HFF-Myc (cell line): ENCODE measurements at places on chromosomes 11 and 22.

- no peak for DNase-seq
Measured at GRCh38 chr22:35524966-35525686, 15.5 kb upstream of the RASD2 start.

- DNase-seq: no peak
Measured at GRCh38 chr11:8340296-8340695, 76.6 kb upstream of the LMO1 start.

- no peak for DNase-seq
Measured at GRCh38 chr22:37186228-37186996, 1.6 kb downstream of the C1QTNF6 start.

GRCh38 chr11:132639986-132640385 is 892.3 kb downstream of the OPCML start:
- no peak for DNase-seq

DNA sequence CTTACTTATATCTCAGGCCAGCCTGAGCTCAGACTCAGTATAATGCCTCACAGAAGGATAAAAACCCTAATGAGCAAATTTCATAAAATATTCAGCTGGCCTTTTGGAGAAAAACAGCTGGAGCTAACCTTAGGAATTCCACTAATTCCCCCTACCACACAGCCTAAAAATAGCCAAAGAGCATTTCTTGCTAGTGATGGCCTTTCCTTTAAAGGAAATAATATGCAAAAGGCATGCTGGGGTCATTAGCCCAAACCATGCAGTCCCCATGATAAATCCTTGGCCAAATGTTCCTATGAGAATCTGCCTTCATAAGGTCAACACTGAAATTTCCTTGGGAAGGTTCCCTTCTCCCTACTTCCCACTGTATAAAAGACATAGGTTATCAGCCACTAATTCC is 38.2 kb downstream of the SYTL2 start:
- no peak for DNase-seq

GRCh38 chr11:125952559-125952958 is 6.7 kb downstream of the VSIG10L2 start:
- no peak for DNase-seq

GRCh38 chr22:32040324-32040904 is 2.6 kb upstream of the SLC5A1 start:
- no peak for DNase-seq

GRCh38 chr22:25475257-25476022 is 89.0 kb upstream of the GRK3 start:
- peak; percentile 9 for DNase-seq

- no peak for DNase-seq
Measured at GRCh38 chr11:10322830-10323792, 18.2 kb downstream of the ADM start.

- no peak for DNase-seq
Measured at GRCh38 chr11:126176853-126177470, 34.5 kb downstream of the RPUSD4 start.

DNA sequence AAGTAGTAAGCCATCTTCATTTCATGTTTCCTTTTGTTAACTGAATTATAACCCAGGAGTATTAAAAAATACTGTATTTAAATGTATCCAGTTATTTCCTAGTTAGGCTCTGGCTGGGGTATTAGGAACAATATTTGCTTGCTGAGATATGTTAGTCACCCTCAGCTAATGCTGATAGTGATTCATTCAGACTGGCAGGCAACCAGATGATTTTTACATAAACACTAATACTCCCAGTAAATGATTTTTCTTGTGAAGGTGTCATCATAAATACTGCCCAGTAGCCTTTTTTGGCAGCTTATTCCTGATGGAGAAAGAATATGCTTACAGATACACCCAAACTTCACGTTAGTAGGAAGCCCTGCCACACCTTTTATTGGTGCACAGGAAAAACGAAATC is 8.1 kb downstream of the YWHAH start:
- DNase-seq: no peak

GRCh38 chr11:88106666-88107065 is 68.6 kb downstream of the RAB38 start:
- no peak for DNase-seq

GRCh38 chr11:34068111-34068510 is 16.6 kb downstream of the CAPRIN1 start:
- DNase-seq: no peak
